Activated CD8-positive, alpha-beta memory T cell treated with anti-CD3 and anti-CD28 coated beads, Interleukin-2, amount 10 ng/mL, durations not matched to agents 7 days and 5 days (primary cell): ENCODE measurements at places on chromosomes 16 and 17.

DNA sequence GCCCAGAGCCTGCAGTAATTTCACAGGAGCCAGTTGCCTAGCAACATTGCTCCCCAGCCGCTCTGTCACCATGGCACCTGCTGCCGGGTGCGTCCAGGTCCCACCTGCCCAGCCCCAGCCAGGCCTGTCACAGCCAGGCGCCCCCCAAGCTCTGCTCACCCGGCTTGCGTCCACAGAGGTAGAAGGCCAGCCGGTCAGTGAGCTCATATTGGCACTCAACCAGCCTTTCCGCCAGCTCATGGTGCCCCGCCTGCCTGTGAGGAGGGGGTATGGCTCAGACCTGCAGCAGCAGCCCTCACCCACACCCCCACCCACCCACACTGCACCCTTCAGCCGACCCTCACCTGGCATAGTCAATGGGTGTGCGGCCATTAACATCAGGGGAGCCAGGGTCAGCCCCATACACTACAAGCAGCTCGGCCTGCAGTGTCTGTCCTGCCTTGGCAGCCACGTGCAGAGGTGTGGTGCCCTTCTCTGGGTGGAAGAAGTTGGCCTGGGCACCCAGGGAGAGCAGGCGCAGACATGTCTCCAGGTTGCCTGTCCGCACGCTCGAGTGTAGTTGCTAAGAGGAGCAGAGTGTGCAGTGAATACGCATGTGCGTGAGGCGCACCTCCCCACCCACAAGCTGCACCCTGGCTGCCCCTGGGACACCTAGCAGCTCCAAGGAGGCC, 7.7 kb downstream of the GIT1 start:
- H3K4me3 ChIP-seq = no peak overlapping the region
- H3K36me3 ChIP-seq = peaks cover 16% of the 10 kb centered on the region
- H3K4me1 ChIP-seq = peaks cover 40% of the 10 kb centered on the region
- no peak for DNase-seq

DNA sequence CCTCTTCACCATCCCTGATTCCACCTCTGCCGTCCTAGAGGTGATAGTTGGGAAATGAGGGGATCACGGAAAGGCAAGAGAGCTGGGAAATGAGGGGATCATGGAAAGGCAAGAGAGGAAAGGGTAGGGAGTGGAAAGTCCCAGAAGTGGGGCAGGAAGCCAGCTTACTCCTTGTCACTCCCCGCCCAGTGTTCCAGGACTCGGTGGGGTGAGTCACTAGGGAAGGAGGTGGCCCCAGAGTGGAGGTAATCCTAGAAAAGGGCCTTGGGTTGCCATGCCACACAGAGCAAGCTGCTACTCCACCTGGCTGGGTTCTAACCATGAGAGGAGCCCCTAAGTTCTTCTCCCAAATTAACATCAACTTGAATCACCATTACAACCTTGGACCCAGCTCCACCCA, 14.8 kb downstream of the ALOXE3 start:
- H3K27me3 ChIP-seq = no peaks in the 10 kb centered on the region
- DNase-seq = no peak
- no peaks in the 10 kb centered on the region for H3K36me3 ChIP-seq
- peaks cover 6% of the 10 kb centered on the region for H3K4me1 ChIP-seq
- no peak overlapping the region for H3K27ac ChIP-seq
- H3K4me3 ChIP-seq = no peak overlapping the region

DNA sequence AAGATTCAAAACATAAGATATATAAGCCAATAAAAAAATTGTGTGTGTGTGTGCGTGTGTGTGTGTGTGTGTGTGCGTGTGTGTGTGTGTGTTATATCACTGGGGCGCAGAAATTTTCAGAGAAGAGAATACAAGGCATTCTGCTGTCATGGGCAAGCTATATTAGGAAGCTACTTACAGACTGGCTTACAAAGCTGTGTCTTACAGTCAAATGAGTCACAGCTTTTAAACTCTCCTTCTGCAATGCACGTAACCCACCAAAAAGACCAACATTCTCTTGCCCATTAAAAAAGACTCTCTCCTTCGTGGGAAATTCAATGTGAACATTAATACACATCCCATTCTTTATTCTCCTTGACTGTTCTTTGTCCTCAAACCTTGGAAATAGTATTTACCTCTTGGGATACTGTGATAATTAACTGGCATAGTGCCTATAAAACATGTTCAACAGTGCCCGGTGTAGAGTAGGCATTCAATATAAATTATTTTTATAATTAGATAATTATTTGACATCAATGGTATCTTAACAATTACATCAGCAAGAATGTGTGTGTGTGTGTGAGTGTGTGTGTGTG, 860.4 kb upstream of the SOX9 start:
- H3K4me1 ChIP-seq = no peaks in the 10 kb centered on the region
- H3K27ac ChIP-seq = no peak overlapping the region
- no peaks in the 10 kb centered on the region for H3K27me3 ChIP-seq
- DNase-seq = no peak

DNA sequence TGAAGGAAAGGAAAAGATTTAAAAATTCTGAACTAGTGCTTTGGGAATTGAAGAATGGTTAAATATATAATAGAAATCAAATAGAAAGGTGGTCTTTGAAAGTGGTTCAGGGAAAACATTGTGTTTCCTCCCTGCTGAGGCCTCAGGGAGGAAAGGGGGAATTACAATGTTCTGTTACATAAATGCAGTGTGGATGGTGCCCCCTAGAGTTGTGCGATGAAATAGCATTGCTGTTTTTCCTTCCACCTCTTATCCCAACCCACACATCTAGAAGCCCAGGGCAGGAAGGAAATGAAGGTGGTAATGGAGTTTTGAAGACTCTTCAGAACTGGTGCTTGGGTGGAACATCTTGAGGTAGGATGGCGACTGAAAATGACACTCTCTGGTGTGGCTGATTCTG, 6.4 kb upstream of the TOX3 start:
- H3K4me3 ChIP-seq = no peak overlapping the region
- no peak overlapping the region for H3K27ac ChIP-seq
- no peaks in the 10 kb centered on the region for H3K36me3 ChIP-seq

- H3K4me1 ChIP-seq = no peaks in the 10 kb centered on the region
- no peaks in the 10 kb centered on the region for H3K27me3 ChIP-seq
- no peak for DNase-seq
- H3K36me3 ChIP-seq = no peaks in the 10 kb centered on the region
These were observed 42.2 kb downstream of the ZFPM1 start for GRCh38 chr16:88495268-88495772.
